Stimulated activated CD4-positive, alpha-beta T cell treated with anti-CD3 and anti-CD28 coated beads, Interleukin-2, amount 100 ng/mL, for 24 hours (primary cell): ENCODE measurements at places on chromosomes 2 and 18.

GRCh38 chr2:72150157-72150860, 2.6 kb upstream of the CYP26B1 start:
- DNase-seq = peak; percentile 77

GRCh38 chr2:222859786-222860612, 837 bp upstream of the ACSL3 start:
- DNase-seq = no peak

DNA sequence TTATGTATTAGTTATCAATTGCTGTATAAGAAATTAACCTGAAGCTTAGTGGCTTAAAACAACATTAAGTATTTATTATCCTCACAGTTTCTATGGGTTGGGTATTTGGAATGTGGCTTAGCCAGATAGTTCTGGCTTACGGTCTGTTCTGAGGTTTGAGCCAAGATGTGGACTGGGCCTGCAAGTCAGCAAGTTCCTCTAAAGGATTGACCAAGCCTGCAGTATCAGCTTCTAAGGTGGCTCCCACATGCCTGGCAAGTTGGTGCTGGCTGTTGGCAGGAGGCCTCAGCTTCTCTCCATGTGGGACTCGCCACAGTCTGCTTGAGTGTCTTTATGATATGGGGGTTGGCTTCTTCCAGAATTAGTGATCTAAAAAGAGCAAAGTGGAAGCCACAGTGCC, 45.0 kb upstream of the TCF4 start:
- no peak for DNase-seq

DNA sequence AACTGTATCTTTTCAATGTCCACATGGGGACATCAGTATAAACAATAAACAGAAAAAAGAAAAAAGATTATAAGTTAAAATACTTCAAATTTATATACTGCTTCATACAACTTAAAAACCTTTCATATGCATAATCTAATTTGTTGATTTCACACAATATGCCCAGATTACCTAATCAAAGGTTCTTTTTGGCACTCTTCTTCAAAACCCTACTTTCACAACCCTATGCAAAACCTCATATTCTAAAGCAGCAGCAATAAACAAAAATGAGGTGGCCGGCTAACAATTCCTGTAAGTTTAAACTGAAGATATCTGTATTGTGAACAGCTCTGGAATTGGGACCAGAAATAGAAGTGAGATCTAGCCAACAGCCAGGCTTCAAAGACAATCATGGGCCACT, 28.6 kb downstream of the STK17B start:
- no peak for DNase-seq

GRCh38 chr2:7649461-7650228, 732.4 kb downstream of the RNF144A start:
- DNase-seq = no peak

DNA sequence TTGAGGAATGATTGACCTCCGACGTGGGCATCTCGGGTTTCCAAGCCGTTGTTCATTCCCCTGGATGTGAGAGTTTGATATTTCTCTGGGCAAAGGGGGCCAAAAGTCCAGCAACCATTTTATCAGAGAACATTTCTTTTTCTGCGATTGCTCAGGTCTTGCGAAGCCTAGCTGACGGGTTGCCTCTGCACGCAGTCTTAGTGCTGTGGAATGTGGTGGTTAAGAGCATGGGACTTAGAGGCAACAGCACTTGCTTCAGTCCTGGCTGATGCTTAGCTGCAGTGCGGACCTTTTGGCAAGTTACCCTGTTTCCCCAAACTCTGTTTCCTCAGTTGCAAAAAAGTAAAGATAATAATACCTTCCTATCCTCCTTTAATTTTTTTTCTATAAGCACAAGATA, 45.0 kb downstream of the FAP start:
- DNase-seq = no peak

DNA sequence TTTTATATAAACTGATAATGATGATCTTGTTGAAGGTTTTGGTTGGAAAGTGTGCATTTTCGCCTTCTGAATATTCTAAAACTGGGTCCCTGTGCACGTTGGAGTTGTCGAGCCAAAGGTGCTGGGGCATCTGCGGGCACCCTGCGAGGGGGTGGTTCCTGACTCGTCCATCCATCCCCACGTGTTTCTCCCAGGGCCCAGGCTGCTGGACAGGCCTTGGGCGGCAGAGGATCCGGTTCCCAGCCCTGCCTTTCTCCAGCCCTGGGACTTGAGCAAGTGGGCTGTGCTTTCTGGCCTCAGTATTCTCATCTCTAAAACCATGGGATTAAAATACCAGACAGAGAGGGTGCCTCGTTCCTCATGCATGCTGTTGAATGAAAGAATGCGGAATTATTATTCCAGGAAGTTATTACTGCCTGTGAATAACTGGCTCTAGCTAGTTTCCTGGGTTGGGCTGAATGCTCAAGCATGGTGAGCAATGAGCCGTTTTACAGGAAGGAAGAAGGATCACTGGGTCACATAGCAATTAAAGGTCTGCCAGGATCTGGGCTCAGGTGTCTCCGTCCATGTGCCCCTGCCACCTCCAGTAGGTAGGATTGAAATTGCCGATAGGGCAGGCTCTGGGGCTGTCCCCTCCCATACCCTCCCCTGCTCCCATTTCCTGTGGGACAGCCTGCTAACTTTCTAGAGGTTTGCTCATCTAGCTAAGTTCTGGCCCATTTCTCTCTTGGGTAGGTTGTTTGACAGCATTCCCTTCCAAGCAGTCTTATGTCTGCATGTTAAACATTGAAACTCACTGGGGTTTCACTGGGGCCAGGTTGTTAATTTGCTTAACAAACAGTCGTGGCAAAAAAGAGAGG, 77.2 kb upstream of the HS6ST1 start:
- no peak for DNase-seq

GRCh38 chr2:12861344-12861930, 144.7 kb downstream of the TRIB2 start:
- no peak for DNase-seq

GRCh38 chr2:19120941-19121750, 237.3 kb downstream of the OSR1 start:
- no peak for DNase-seq

DNA sequence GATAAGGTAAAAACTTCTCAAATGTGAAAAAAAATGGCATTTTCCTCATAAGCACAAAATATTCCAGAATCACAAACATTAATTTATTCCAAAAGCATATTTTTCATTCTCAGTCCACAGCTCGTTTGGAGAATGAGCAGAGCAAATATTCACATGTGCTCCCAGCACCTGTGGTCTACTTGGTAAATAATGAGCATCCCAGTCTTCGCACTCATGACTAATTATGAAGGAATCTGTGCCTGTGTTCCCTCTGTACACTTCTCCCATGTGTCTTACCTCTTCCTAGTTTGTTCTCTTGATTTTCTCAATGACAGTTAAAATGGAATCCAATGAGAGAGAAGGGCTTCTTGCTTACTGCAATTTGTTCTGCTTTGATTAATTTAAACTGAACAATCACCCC, 671.0 kb upstream of the SOX11 start:
- DNase-seq = no peak

DNA sequence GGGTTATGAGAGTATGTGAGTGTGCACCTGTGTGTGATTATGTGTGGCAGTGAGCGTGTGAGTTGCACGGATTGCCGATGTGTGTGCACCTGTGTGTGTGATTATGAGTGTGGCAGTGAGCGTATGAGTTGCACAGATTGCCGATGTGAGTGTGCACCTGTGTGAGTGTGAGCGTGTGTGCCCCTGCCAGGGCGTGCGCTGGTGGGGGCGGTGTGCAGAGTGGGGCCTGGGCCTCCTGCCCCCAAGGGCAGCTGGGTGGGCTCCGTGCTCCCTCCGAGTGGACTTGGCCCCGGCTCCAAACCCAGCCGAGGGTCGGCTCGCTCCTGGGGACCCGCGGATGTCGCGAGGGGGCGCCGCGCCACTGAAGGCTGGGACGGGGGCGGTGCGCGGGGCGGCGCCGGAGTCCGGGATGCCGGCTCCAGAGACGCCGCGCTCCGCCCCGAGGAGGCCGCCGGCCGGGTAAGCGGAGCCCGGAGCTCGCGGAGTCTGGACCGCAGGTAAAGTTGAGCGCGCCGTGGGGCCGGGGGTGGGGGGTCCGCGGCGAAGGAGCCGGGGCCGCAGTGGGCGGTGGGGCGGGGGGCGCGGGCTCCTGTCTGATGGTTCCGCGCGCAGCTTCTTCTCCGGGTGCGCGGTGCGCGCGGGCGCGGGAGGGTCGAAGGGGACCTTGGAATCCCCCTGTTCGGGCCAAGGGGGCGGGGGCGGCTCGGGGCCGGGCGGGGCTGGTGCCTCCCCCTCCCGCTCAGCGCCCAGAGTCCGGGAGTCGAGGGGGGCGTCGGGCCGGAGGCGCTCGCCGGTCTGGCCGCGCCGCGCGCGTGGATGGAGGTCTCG, at the start of gene KCNG2:
KCNG2 (plus strand) TSS at position 421 of the 828 bp plus-strand sequence. CDS start 65,730 bp downstream, outside the sequence.
- DNase-seq = no peak

DNA sequence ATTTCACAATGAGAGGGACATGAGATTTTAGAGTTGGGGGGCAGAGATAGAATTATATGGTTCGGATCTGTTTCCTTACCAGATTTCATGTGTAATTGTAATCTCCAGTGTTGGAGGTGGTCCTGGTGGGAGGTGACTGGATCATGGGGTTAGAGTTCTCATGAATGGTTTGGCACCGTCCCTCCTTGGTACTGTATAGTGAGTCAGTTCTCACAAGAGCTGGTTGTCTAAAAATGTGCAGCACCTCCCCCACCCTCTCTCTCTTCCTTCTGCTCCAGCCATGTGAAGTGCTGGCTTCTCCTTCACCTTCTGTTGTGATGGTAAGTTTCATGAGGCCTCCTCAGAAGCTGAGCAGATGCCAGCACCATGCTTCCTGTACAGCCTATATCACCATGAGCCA, 138.1 kb downstream of the SCG2 start:
- DNase-seq = no peak

- DNase-seq = no peak
Observed at GRCh38 chr2:64966839-64967238, 22.4 kb upstream of the SLC1A4 start.

DNA sequence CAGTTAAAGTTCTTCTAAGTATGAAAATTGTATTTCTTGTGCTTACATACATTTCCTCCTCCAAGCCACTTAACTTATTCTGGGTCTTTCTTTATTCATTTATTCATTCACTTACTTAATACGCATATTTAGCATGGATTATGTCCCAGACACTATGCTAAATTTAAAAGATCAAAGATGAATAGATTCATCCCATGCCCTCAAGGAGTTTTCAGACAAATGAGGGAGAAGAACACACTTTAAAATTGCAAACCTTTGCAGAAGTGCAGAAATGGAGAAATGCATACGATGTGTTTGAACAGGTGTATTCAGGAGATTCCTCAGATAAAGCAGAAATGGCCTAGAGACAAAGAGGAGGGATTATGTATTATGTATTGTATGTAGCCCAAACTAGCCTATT, 298.7 kb upstream of the SOX11 start:
- no peak for DNase-seq

GRCh38 chr18:5894611-5895298, 567 bp downstream of the TMEM200C start:
- no peak for DNase-seq

GRCh38 chr18:35397976-35398375, 20.8 kb upstream of the ZNF396 start:
- no peak for DNase-seq

GRCh38 chr2:160352500-160352899, 141.1 kb downstream of the RBMS1 start:
- DNase-seq = no peak

DNA sequence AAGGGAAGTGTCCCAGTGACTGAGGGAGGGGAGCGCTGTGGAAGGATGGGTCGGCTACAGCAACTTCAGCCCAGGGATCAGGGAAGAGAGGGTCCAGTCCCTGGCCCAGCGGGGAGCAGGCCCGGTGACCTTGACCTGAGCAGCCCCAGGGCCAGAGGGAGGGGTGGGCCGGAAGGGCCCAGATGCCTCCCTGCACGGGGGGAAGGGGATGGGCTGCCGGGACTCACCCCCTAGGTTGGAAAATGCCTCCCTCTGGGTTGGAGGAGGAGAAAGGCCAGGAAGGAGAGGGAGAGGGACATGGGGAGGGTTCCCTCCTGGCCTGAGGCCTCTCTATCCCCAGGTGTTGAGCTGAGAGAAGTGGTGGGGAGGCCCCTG, 19.8 kb downstream of the GPC1 start:
- no peak for DNase-seq

- no peak for DNase-seq
Observed at GRCh38 chr18:43760010-43760409, 482.7 kb upstream of the SYT4 start.

DNA sequence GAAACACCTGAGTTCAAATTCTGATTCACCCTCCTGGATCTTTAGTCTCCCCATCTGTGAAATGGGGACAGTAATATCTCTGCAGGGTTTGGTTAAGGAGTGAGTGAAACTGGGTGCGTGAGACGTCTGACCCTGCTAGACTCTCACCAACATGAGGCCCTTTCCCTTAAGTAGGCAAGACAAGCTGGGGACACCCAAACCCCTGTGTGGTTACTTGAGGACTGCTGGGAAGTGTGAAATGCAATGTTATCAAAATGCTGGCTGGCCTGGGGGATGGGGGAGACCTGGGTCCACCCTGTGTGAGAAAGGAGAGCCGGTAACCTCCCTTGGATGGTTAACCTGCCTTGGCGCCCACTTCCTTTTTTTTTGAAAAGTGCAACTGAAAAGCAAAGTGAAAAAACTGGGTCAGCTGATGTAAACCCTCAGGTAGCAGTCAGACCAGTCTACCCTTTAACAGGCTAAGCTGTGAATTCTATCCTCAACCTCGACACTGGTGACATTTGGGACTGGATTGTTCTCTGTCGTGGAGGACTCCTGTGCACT, 82.3 kb downstream of the INPP5D start:
- peak; percentile 21 for DNase-seq

- no peak for DNase-seq
Observed at GRCh38 chr2:233265899-233266431, 14.5 kb downstream of the ATG16L1 start.

GRCh38 chr2:72011791-72012190, 135.9 kb downstream of the CYP26B1 start:
- DNase-seq = no peak

DNA sequence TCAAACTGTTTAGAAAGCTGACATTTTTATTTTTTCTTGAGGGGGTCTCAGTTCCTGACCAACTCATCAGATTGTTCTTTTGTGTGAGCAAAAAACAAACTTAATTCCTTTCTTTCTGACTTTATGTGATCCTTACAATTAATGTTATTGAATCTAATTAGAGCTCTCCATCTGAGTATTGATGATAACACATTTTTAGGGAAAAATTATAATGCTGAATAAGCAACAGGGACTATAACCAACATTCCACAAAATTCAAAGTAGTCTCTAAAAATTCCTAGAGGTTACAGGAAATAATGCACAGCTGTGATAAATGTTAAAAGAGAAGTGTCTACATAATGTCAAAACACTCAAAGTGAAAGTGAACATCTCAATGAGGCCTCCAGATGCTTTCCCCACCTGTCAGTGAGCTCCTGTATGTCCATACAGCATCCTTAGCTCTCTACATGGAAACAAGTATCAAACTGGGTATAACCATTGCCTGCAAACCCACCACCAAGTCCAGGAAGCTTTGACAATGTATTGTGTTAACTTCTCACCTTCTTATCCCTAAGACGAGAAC, 786.0 kb upstream of the SLC39A10 start:
- DNase-seq = no peak

GRCh38 chr2:138124521-138124920, 160.2 kb downstream of the HNMT start:
- DNase-seq = no peak
